ENCODE measurements at places on chromosomes 13 and 19.

DNA sequence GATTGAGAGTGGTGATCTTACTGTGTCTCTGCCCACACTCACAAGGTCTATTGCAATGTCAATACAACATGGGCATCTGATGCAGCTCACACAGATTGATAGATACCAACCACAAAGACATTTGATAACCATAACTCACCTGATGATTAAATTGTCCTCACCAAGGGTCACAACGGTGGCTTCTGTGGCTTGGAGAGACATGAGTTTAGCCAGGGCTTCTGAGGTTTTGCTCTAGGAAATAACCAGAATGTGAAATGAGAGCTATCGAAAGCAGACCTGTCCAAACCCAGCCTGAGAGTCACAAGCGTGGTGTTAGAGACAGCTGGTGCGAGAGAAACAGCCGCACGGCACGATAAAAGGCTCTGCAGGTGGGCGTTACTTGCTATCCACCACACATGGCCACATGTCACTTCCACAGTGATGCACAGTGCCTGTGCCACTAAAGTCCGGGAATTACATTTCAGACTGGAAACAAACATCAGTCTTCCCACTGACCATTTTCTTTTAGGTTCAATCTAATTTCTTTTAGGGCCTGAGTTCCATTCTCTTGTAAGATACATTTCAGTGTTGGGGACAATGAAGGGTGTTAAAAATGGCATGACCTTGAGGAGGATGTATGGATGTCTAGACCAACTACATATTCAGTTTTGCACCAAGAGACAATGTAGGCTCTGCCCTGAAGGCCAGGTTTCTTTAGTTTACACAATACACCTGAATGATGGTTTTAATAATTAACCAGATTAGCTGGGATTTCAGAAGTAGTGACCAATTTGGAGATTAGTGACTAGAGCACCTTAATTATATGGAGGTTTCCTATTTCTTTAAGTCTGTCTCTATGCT, 53.7 kb downstream of the ATP7B start:
- DNase-seq = no peak

DNA sequence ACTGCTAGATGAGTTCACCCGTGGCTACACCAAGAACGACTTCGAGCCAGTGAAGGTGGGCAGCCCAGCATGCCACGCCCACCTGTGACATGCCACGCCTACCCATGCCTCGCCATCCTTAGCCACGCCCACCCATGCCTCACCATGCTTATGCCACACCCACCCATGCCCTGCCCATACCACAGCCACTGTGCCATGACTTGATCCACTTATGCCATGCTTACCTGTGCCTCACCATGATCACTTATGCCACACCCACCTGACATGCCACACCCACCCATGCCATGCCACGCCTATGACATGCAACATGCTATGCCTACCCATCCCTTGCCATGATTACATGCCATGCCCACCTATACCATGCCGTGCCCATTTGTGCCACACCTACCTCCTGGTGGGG, 12.9 kb upstream of the USE1 start:
- no peak for DNase-seq

DNA sequence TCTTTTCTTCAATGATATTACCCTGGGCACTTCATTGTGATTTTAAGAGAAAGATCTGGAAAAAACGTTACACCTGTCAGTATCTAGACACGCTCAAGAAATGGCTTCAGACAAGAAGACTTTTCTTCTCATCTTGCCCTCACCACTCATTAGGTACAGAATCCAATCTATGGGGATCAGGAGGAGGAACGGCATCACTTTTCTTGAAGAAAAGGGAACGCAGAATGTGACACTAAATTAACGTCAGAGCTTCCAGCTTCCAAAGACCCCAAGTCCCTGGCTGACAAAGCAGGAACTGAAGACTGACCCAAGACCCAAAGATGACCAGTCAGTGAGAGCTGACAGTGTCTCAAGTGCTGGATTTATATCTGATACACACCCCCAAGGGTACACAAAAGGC, 48.2 kb downstream of the BRD4 start:
- no peak for DNase-seq

- no peak for DNase-seq
These were observed 68.6 kb downstream of the NDFIP2 start for GRCh38 chr13:79549355-79550106.

DNA sequence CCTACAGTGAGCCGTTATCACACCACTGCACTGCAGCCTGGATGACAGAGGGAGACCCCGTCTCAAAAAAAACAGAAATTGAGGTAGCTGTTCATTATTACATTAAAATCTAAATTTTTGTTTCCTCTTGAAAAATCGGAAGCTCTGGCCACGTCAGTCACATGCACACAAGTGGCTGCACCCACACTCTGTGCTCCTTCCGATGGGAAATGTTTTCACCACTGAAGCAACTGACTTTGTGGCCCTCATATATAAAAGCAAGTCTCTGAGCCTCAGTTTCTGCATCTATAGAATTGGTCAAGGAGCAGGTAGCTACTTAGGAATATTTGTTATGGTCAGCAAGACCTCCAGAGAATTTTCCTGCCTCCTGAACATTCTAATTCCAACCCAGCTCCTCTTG, 4.5 kb downstream of the LRRC25 start:
- no peak for DNase-seq
